Mesothelial cell of epicardium (in vitro differentiated cells): ENCODE measurements at places on chromosomes 5 and 9.

DNA sequence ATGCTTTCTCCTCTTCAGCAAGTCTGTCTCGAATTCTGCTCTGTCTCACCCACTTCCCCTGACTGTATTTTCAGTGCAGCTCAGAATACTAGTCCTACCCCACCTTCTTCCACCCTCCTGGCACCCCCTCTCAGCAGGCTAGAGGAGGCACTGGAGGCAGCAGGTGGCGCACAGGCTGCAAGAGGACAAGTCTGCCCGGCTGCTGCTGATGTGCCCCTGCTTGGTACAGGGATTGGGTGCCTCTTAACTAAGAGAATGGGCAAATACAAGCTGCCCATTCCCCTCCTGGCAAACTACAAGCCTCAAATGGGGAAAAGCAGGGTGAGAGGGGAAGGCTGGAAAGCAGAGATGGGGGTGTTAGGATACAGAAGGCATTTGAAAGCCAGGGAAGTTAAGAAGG, 5.1 kb downstream of the TLN1 start:
- DNase-seq, result no peak

DNA sequence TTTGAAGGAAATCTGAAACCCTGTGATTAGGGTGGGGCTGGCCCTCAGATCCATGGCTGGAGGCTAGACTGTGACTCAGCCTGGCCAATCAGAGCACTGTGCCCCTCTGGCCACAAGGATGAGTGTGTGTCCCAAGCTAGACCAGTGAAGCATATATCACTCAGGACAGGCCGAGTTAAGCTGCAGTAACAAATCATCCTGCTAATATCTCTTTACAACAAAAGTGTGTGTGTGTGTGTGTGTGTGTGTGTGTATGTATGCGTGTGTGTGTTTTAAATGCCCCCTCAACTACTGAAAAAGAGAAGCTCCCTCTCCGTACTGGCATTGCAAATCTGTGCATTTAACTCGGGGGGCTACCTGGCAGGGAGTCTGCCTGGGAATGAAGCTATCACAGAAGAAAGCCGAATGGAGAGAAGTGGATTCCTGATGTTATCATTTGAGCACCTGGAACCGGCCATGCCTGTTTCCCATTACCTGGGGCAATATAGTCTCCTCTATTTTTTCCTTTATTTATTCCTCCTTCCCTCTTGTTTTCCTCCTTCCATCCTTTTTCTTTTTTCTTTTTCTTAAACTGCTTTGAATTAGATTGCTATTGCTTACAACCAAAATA, 25.6 kb downstream of the STC2 start:
- no peak for DNase-seq

- DNase-seq, result no peak
Measured at GRCh38 chr5:154346427-154346826, 99.4 kb upstream of the SAP30L start.

DNA sequence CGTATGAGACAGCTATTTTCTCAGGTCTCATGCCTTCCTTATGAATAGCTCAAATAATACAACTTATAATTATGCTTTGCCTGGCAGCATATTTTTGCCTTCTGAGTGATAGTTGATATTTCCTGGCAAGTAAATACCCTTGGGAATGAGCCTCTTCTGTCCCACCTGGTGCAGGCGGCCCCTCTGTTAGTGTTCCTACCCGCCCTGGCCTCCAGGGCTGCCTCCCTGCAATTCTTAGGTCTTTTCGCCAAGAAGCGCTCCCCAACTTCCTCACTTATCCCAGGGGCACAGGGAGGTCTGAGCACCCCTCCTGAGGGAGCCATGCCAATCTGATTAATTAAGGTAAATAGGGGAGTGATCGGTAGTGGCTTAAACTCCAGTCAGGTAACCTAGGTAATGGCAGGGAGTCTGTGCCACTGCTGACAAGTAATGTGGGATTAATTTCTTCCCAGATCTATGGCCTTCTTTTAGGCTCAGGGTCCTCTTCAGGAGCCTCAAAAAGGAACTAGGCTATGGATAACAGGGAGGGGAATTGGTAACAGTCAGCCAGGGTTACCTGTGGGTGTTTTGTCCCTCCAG, 81.5 kb downstream of the GALNT10 start:
- no peak for DNase-seq

DNA sequence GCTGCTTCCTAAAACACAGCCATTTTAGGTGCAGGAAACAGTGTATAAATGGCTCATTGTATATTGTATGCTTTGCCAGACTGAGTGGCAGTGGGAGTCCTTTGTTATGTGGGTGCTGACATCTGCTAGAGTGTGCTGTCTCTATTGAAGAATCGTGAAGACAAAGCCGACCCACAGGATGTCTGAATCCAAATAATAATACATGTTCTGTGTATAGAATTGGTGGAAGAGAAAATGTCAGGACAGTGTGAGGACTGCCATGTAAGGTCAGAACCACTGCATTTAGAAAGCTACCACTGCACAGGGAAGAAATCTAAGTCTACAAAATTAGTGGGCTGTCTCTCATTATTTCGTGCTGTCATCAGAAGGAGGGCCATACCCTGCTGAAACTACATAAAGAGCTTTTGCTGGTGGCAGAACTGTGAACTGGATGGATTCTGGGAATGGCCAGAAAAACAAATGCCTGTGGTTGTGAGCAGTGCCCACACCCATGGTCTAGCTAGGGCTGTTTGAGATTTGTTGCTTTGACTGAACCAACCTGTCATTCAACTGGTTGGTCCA, 2.5 kb downstream of the IL7R start:
- no peak for DNase-seq

DNA sequence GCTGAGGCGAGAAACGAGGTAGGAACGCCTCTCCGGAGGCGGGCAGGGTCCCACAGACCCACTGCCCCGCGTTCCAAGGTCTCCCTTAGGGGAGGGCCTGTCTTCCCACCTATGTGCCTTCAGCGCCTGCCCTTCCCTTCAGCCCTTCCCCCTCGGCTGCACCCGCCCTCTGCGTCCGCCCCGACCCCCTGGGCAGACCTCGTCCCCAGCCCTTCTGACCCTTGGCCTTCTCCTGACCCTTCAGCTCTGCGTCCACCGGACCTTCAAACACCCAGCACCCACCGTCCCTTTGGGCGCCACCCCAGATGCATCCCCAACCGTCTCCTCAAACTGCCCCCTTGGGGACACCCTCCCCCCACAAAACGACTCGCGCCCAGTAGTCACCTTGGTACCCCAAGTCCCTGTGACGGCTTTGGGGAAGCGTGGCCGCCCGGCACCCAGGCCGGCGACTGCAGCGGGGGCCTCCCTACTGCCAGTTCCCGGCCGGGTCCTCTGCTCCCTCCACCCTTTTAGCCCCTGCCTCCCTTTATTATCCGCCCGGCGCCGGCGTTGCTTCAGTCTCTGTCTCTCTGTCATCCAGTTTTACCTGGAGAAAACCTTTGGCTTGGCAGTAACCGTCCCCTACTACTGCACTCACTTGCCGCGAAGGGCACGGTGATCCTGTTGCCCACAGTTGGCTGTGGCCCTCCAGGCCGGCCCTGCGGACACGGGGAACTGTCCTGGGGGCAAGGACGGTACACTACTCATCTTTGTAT, 421 bp downstream of the RUSC2 start:
- no peak for DNase-seq

GRCh38 chr5:67724412-67725135, 491.0 kb upstream of the PIK3R1 start:
- DNase-seq, result no peak

GRCh38 chr9:99366621-99367020, 144.5 kb downstream of the SEC61B start:
- DNase-seq, result no peak

DNA sequence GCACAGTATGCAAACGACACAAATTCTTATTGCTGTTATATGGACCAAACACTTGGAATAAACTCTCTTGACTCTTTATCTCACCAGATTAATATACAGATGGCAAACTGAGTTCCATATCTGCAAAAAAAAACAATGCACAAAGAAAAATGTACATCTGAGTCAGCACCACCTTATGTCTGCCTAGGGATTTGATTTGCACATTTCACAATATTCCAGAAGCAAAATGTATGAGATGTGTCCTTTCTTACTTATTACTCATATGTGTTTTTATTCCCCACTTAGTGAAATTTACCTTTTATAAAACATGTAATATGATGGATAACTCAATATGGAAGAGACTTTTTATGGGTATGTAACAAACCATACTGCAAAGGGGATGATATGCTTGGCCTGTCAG, 236.9 kb downstream of the GLIS3 start:
- DNase-seq, result no peak

DNA sequence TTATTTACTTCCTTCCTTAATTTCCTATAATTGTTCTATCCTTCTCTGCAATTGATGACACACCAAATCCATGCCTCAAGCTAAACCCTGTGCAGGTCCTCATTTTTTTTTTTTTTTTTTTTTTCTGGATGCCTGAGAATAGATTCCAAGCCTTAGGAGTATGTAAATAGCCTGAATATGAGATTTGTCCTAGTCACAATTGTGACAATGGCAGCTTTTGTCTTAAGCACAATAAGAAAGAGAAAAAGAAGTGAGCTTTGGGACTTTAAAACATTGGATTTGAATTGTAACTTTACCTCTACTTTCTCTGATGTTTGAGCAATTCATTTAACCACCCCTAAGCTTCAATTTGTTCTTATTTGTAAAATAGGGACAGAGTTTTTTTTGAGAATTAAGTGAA, 280.5 kb downstream of the TUSC1 start:
- no peak for DNase-seq

- no peak for DNase-seq
Measured at GRCh38 chr9:99451112-99451606, 229.1 kb downstream of the SEC61B start.

DNA sequence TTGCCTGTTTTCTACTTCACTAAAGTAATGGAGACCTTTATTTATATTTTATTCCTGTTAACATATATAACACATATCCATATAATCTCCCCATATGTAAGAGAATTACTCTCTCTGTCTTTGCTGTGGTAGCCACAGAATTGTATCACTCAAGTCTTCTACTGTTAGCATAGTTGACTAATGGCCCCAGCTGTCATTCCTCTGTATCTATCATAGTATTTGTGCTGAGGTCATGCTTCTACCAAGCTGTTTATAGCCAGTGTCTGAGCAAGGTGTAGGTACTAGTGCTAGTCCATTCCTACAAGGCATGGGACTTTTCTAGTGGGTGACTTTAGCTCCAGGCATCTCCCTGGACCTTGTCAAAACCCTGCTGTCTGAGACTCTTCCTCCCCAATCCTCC, 244.1 kb downstream of the KIAA0825 start:
- DNase-seq, result no peak

DNA sequence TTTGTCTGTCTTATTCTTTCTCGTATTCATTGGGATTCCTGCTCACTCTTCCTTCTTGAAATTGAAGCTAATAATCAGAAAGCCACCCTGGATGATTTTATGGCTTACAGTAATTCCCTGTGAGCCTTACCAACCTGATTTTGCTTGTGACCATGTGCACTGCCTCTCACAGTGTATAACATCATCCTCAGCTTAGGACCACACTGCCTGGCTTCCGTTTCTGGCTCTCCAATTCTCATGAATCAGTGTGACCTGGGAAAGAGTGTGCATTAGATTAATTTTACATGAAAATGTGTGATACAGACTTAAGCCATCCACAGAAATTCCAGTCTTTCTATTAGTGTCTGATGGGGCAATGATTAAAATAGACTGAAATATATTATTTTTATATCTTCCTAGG, 126.8 kb upstream of the DMRT1 start:
- no peak for DNase-seq

DNA sequence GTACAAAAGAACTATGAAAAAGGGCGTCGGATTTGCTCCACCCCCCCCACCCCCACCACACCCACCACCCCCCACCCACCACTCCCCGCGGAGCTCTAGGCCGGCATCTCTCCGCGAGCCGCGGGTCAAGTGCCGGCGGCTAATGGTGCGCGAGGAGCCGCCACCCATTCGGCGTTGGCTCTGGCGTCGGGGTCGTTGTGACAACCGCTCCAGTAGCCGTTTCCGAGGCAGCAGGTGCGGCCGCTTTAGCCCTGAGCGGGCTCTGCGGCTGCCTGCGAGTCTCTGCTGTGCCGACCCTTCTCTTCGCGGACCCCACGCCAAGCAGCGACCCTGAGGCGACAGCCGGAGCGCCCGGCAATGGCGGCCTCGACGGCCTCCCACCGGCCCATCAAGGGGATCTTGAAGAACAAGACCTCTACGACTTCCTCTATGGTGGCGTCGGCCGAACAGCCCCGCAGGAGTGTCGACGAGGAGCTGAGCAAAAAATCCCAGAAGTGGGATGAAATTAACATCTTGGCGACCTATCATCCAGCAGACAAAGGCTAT, at the start of gene PPP1R2B:
PPP1R2B (plus strand) TSS at position 90 of the 546 bp plus-strand sequence; CDS start at position 358, 268 bp downstream.
- no peak for DNase-seq

DNA sequence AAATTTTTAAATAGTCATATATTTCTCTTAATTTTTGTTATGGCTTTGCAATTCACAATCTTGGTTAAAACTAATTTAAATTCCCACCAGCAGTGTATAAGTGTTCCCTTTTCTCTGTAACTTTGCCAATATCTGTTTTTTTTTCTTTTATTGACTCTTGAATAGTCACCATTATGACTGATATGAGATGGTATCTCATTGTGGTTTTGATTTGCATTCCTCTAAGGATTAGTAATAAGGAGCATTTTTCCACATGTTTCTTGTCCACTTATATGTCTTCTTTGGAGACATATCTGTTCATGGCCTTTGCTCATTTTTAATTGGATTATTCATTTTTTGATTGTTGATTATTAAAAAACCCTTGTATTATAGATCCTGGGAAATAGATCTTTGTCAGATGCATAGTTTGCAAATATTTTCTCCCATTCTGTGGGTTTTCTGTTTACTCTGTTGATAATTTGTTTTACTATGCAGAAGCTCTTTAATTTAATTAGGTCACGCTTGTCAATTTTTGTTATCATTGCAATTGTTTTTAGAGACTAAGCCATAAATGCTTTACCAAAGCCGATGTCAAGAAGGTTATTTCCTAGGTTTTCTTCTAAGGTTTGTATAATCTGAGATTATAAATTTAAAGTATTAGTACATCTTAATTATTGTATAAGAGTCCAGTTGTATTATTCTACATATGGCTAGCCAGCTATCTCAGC, 610.9 kb downstream of the CHSY3 start:
- DNase-seq, result no peak

- no peak for DNase-seq
Measured at GRCh38 chr5:146947181-146947941, 68.8 kb upstream of the PPP2R2B start.

DNA sequence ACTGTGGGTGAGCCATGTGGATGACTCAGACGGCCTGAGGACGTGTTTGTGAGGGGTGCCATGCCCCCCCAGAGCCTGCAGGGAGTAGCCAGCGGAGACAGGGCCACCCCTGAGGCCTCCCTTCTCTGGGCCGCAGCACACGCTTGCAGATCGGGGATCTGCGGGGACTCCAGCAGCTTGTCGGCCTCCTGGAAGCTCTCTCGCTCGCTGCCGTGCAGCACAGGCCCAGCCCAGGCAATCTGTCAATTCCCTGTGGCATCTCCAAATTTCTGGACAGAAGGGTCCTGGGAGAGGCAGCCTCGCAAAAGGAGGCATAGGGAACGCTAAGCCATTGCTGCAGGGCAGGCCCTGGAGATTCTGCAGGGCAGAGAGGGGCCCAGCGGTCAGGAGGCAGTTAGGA, 21.2 kb downstream of the FLT4 start:
- DNase-seq, result no peak

GRCh38 chr5:173785866-173786265, 102.3 kb upstream of the CPEB4 start:
- DNase-seq, result no peak
